ENCODE measurements at places on chromosomes 2 and 18.

DNA sequence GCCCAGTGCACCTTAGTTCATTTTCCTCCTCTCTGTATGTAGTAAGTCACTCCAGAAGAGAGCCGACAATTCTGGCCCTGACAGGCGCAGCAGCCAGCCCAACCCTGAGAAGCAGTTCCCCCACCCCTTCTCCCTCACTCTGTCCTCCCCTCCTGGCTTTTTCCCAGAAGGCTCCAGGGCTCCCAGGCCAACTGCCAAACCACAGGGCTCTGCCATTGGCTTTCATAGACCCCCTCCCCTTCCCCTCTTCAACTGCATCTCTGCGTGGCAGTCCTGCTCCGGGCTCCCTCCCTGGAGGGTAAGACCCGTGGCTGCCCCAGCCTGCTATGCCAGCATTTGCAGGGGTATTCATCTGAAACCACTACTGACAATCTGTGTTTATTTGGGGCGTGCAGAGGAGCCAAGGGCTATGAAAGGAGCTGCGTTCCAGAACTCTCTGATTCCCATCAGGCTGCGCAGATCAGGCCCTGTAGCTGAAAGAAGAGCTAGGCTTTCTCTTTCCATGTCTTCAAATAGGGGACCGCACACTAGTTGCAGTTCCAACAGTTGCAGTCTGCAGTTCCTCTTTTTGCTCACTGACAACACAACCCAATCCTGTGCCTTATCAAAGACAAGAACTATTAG lies 388.6 kb upstream of the TNP1 start:
- H3K36me3 ChIP-seq: no peaks in the 10 kb centered on the region
- ATAC-seq: peak; percentile 73
- no peak overlapping the region for H3K4me3 ChIP-seq
- no peaks in the 10 kb centered on the region for H3K4me1 ChIP-seq

DNA sequence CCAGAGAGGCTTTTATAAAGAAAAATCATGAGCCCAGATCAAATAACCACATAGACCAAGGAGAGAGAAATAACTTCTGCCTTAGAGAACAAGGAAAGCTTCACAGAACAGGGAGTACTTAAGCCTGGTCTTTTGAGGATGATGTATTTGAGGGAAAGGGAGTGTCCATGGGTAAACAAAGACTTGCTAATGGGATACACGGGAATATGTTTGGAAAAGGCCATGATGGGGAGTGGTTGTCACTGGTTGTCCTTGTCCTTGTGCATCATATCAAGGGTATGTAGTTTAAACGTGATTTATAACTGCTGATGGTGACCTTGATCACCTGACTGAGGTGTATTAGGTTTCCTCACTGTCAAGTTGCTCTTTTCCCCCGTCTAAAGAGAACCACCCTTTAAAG lies 169.9 kb downstream of the FAM210A start:
- no peak overlapping the region for H3K4me3 ChIP-seq
- no peaks in the 10 kb centered on the region for H3K27me3 ChIP-seq
- no peak overlapping the region for H3K27ac ChIP-seq
- ATAC-seq: no peak

DNA sequence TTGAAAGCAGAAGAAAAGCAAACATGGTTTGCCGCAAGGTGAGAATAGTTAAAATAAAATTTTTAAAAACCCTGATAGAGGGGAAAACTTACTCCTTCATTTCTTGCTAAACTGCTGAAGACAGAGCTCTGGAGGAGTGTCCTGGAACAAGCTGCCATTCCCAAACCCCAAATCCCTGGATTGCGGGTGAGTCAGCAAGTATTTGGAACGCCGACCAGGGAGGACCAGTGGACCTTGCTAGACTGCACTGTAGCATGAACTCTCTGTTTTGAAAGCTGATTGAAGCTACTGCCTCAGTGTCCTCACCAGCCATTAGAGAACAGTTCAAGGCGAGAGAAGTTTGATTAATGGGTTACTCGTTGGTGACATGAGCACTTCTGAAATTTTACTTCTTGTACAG lies 99.4 kb upstream of the RASGRP3 start:
- no peaks in the 10 kb centered on the region for H3K27me3 ChIP-seq
- no peak for ATAC-seq
- no peak overlapping the region for H3K27ac ChIP-seq
- H3K4me1 ChIP-seq: peaks cover 10% of the 10 kb centered on the region
- no peak overlapping the region for H3K4me3 ChIP-seq
- H3K36me3 ChIP-seq: no peaks in the 10 kb centered on the region

DNA sequence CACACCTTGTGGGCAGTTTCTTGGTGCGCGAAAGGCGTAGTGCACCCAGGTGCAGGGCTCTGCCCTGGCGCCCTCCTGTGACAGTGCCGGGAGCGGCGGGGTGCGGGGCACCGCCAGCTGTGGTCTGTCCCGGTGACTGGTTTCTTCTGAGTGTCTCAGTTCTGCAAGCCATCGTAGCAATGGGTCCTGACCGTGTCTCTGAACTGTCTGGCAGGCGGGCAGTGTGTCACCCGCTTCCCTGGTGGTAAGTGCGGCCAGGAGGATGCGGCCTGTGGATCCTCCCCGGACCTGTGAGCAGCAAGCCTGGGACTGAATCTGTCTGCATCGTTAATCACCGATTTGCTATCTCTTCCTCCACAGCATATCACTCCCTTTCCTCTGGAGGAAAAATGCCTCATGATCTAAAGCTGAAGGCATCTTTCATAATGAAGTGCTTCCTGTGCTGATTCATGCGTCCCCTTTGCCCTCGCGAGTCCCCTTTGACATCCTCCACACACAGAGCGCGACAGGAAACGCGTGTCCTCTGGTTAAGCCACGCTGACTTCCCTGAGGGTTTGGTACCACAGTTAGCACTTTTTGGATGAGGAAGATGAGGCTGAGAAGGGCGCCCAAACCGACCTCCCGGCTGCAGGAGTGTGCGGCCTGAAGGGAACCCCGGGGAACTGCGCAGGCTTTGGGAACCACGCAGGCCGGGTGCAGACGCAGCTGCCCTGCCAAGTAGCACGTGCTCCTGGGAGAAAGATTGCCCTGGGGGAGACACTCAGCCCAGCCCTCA lies 416.0 kb upstream of the HS6ST1 start:
- H3K4me3 ChIP-seq: peak overlapping the region; percentile 54
- H3K36me3 ChIP-seq: no peaks in the 10 kb centered on the region
- peaks cover 21% of the 10 kb centered on the region for H3K4me1 ChIP-seq

GRCh38 chr2:107322416-107322815 lies 436.4 kb upstream of the ST6GAL2 start:
- H3K4me3 ChIP-seq: no peak overlapping the region
- no peaks in the 10 kb centered on the region for H3K4me1 ChIP-seq
- H3K27me3 ChIP-seq: no peaks in the 10 kb centered on the region
- H3K36me3 ChIP-seq: no peaks in the 10 kb centered on the region

- no peaks in the 10 kb centered on the region for H3K4me1 ChIP-seq
- H3K36me3 ChIP-seq: no peaks in the 10 kb centered on the region
- no peaks in the 10 kb centered on the region for H3K27me3 ChIP-seq
These were observed 716.4 kb downstream of the RNF144A start for GRCh38 chr2:7633566-7634153.

- no peaks in the 10 kb centered on the region for H3K36me3 ChIP-seq
- no peak overlapping the region for H3K27ac ChIP-seq
- peaks cover 48% of the 10 kb centered on the region for H3K27me3 ChIP-seq
- H3K4me3 ChIP-seq: no peak overlapping the region
- no peaks in the 10 kb centered on the region for H3K4me1 ChIP-seq
- no peak for ATAC-seq
These were observed 28.0 kb downstream of the DNER start for GRCh38 chr2:229686122-229686919.

DNA sequence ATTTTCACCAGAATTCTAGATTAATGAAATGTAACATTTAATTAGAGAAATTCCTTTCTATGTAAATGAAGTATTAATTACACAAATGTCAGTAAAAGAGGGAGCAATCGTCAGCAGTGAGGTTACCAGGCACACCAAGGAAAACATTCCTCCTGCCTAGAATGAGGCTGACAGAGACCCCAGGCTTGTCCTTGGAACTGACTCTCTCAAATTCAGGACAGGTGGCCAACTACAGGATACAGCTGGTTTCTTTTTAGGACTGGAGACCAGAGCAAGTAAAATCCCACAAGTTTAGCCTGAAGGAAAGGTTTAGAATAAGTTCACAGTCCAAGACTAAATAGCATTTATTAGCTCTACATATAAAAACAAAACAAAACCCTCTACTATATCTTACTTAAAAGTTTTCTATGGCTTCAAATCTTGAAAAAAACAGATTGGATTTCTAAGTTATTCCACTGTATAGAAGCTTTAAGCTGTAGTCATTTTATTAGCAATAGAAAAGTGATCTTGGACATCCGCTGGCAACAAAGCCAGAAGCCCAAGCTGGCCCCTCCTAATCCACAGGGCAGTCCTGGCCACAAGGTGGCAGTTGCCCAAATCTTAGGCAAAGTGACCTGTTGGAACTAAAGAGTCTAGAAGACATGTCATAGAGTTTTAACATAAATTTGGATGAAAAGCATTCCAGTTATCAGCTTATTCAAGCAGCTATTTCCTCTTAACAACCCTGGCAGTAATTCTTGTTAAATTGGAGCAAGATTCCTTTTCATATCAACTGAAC lies 81.0 kb downstream of the SP3 start:
- no peak for ATAC-seq
- H3K4me1 ChIP-seq: no peaks in the 10 kb centered on the region
- H3K27me3 ChIP-seq: no peaks in the 10 kb centered on the region

DNA sequence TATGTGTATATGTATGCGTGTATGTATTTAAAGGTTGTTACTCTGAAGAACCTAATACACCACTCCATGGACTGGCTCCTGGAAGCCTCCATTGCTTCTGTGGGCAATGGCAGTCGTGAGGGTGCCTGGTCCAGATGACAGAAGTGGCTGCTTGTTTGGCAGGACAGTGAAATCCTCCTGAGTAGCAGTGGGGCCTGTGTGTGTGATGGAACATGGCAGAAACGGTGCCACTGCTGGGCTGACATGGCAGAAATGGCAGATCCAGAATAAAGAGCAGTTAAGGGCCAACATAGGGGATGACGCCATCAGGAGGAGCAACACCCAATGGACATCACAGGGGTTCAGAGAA lies 6.1 kb upstream of the CPLX4 start:
- ATAC-seq: no peak
- peaks cover 34% of the 10 kb centered on the region for H3K36me3 ChIP-seq
- H3K4me1 ChIP-seq: no peaks in the 10 kb centered on the region
- H3K27me3 ChIP-seq: no peaks in the 10 kb centered on the region

GRCh38 chr18:55262021-55262560 lies 302.8 kb upstream of the CCDC68 start:
- H3K27ac ChIP-seq: no peak overlapping the region
- no peak overlapping the region for H3K4me3 ChIP-seq
- H3K36me3 ChIP-seq: peaks cover 64% of the 10 kb centered on the region
- no peak for ATAC-seq
- peaks cover 32% of the 10 kb centered on the region for H3K4me1 ChIP-seq
- H3K27me3 ChIP-seq: no peaks in the 10 kb centered on the region

GRCh38 chr2:237090906-237091305 lies 5.2 kb downstream of the COPS8 start:
- no peaks in the 10 kb centered on the region for H3K27me3 ChIP-seq
- no peak overlapping the region for H3K27ac ChIP-seq
- no peak overlapping the region for H3K4me3 ChIP-seq
- ATAC-seq: no peak
- H3K4me1 ChIP-seq: peaks cover 13% of the 10 kb centered on the region
- H3K36me3 ChIP-seq: peaks cover 30% of the 10 kb centered on the region

DNA sequence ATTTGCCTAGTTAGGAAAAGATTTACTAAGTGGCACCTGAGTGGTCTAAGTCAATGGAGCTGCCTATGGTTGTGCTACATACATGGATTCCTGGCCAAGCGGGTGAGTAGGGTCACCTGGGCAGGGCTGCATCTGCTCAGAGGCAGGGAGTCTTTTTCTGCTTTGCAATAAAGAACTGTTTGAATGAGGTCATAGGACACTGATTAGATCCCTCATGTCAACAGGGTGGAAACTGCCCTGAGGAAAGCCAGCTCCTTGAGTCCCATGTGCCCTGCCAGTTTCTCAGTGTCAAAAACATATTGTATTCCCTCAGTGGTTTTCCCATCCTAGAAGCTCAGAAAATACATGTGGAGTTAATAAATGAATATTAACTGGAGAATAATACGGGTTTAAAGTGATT lies 4.6 kb downstream of the LAMA3 start:
- H3K4me3 ChIP-seq: no peak overlapping the region
- no peak overlapping the region for H3K27ac ChIP-seq
- ATAC-seq: no peak
- peaks cover 43% of the 10 kb centered on the region for H3K27me3 ChIP-seq

Data from stimulated activated memory B cell treated with anti-CD40 and anti-IgM and Interleukin-4, amounts not matched to agents 10 μg/mL and 1 μg/mL and 100 μg/mL, for 72 hours (primary cell).